ENCODE measurements at places on chromosomes 6 and 20. TPM values are rescaled to one million over a fixed set of nuclear protein-coding genes. Genes with fewer than 3 reads are reported as not detected.

GRCh38 chr20:8095648-8096572 lies 36.2 kb upstream of the PLCB1 start:
- no peak for DNase-seq

- no peak for DNase-seq
Measured at GRCh38 chr6:114428341-114428740, 85.5 kb upstream of the HS3ST5 start.

DNA sequence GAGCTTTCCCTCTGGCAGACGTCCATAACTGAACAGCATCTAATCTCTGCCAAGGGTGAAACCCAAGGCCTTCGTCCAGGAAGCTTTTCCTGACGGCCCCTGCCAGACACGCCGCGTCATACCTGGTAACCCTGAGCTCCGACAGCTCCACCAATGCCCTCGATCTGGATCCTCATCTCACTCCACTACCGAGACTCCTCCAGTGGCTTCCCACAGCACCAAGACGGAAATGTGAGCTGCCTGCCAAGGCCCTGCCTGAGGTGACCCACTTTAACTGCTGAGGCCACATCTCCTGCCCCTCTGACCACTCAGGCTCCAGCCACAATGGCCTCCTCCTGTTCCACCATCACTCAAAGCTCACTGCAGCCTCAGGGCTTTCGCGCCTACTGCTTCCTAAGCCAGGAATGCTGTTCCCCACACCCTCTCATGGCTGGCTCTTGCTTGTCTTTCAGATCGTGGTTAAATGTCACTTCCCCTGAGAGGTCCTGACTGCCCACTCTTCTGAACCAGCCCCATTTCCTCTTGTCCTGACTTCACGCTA lies 143.2 kb downstream of the PREX1 start:
- DNase-seq: no peak

- no peak for DNase-seq
Measured at GRCh38 chr20:2559651-2560050, 23.3 kb downstream of the TMC2 start.

DNA sequence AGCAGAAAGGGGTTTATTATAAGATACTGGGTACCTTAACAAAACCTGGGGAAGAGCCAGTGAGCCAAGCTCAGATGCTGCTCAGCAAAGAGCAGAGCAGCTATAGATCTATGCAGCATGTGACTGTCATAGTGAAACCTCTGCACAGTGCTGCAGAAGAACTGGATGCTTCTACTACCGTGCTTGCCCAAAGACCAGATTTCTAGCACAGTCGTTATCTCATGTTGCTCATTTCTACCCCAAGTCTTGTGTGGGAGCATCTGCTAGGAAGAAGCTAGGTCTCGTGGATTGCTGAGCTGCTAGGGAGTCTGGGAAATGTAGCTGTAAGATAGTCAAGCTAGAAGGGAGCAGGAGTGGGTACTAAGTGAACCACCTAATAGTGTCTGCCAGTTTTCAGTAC lies 31.7 kb upstream of the GNRH2 start:
- no peak for DNase-seq

GRCh38 chr6:105135907-105136430 lies 43.8 kb downstream of the POPDC3 start:
- DNase-seq: no peak

Gene SMLR1
- 104 TPM for total RNA-seq

Gene PACSIN1
- not detected for total RNA-seq

Gene KCNQ5
- total RNA-seq: not detected

All from HepG2 (cell line).